ENCODE measurements at places on chromosomes 12 and 14.

GRCh38 chr14:39175445-39176262, 600 bp downstream of the PNN start:
- DNase-seq = no peak

DNA sequence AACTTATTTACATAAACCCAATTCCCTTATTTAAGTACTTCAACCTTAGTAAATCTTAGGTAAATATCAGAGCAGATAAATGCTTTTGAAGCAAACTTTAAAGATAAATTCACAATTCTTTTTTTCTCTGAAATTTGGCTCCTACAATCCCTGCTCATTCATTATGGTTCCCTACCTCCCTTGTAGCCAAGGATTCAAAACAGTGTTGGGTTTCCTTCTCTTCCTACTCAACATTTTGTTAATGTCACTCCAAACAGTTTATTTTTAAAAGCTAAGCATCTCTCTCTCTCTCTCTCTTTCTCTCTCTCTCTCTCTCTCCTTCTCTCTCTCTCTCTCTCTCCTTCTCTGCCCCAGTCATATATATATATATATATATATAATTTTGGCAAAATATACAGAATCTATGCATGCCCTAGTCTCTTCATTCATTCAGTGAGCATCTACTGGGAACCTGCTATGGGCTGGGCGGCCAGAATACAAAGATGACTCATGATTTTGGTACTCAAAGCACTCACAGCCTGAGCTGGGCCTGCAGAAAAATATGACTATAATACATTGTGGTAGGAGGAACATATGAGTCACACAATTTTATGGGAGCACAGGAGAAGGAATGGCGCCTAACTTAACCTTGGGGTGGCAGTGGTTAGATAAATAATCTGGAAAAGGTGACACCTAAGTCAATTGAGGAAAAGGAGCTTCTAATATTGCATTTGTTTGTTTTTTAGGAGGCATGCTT, 123.7 kb upstream of the DHRS4 start:
- DNase-seq = no peak

GRCh38 chr14:95206534-95206933, 49.2 kb upstream of the DICER1 start:
- no peak for DNase-seq

DNA sequence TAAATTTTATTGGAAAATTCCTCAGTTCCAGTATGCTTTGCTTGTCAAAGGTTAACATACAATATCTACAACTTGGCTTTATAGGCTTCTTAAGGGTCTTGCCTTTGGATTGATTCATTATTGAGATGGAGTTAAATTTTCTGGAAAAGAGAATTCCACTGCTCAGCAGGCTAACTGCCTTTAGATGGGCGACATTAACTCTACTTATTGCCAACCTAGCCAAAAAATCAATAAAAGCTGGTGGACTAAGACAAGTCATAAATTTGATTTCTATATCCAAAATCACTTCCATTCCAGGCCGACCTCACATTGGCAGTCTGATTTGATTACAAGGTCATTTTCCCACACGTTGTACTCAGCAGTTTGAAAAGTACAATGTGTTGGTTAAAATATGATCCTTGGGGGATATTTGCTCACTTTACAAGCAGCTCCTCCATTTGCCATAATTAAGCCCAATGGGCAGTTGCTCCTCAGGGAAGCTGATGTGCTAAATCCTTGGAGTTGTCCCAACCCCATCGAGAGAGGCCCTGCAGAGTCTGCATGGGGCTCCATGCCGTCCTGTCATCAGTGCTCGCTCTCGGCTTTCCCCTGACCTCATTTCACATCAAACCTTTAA, 36.1 kb upstream of the CRY1 start:
- DNase-seq = no peak

- DNase-seq = no peak
Measured at GRCh38 chr12:127787544-127787943, 479.4 kb upstream of the TMEM132C start.

- no peak for DNase-seq
Measured at GRCh38 chr12:124480469-124481256, 86.7 kb downstream of the NCOR2 start.

DNA sequence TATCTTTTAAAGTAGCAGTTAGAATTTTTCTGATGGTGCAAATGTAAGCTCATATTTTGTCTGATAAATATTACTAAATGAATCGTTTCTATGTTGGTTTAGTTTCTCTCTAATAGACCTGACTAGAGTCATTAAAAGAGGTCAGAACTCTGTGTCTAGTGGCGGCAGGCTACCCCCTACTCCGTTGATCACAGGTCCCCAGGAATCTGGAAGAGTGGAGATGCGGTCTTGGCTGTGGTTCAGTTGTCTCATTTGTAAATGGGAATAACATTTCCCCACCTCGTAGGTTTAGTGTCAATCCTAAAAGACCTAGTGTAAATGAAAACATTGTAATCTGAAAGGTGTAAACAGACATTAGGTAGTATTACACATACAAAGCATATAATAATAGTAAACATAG, 4.7 kb upstream of the FOXJ2 start:
- no peak for DNase-seq

- DNase-seq = peak; percentile 13
Measured at GRCh38 chr12:117968826-117969659, at the start of gene KSR2. Gene KSR2 (minus strand): TSS chr12:117968990. CDS start chr12:117968255, 735 bp downstream.

DNA sequence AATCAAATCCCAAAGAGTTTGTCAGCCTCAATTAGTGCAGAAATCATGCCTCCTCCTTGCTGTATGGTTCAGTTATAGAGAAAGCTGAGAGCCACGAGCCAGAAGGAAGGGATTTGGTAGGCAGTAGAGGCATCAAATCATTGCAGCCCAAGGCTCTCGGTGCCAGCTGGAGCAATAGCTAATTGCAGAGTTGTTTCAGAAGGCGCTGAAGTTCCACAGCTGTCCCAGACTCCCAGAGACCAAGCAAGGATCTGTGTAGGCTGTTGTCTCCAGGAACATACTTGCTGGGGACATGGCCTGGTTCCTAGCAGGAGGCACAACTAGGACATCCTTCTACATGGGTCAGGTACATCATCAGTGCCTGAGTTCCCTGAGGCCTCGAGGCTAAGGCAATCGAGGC, 80.4 kb upstream of the WSCD2 start:
- DNase-seq = no peak

DNA sequence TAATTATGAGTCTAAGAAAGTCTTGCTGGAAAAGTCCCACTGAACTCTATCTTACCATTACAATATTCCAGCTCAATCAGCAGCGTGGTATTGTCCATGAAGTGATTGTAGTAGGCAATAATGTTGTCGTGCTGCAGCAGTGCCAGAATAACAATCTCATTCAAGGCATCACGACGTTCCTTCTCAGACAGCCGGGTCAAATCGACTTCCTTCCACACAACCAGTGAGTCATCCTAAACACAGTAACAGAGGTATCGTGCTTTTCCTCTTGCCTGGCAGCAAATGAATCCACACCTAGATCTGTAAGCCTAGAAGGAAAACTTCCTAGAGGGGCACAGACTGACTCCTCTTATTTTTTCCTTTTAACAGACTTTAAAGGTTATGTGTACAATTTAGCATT, 2.9 kb downstream of the NEK9 start:
- no peak for DNase-seq

DNA sequence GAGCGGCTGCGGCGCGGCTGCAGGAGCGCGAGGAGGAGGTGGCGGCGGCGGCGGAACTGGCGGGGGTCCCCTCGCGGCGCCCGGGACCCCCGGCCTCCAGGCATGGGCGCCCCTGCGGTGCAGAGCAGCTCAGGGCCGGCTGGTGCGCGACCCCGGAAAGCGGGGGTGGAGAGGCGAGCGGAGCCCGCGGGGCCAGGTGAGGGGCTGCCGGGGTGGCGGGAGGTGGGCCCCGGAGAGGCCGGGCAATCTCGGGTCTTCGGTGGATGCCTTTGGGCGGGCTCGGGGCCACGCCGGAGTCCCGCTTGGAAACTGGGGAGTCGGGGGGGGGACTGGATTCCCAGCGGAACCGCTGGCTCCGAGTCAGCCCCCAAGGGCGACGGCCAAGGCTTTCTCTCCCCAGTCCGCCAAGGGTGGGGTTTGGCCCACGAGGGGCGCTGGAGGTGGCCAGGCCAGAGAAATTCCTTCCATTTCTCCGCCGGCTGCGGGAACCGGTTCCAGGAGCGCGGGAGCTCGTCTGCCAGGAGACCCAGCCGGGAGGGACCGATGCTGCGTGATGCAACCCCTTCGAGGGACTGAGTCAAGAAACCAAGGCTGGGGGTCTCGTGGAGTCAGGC, 13.9 kb upstream of the NR4A1 start:
- DNase-seq = no peak

DNA sequence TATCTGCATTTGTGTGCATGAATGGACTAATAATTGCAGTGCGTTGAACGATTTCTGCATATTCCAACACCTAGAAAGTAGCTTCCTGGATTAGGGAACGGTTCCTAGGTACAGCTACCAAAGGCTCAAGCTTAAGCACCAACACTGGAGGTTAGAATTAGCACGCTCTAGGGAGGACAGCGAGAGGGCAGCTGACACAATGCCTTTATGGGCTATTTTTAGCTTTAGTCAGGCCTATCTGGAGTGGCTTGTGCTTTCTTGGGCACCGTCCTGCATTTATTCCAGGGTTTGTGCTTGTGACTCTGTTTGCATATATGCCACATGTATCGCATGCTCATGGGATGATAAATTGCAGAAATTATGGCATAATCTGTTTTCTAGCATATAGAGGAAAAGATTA, 13.7 kb downstream of the ETV6 start:
- DNase-seq = no peak

DNA sequence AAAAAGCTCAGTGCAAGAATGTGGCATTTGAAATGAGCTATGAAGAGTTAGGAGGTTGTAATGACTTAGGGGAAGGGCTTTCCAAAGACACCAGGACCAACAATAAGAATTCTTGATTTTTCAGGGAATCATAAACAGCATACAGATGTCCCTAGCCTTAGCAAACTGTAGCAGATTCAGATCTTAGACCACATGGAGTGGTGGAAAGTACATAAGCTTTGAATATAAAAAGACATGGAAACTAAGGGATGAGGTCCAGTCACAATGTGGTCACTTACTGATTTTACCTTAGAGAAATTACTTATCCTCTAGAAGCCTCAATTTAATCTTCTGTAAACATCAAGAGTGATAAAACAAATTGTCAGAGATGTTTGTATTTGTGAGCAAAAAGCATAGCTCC, 186.6 kb downstream of the DUSP6 start:
- no peak for DNase-seq

- no peak for DNase-seq
Measured at GRCh38 chr12:64757771-64758170, 1.4 kb downstream of the GNS start.

DNA sequence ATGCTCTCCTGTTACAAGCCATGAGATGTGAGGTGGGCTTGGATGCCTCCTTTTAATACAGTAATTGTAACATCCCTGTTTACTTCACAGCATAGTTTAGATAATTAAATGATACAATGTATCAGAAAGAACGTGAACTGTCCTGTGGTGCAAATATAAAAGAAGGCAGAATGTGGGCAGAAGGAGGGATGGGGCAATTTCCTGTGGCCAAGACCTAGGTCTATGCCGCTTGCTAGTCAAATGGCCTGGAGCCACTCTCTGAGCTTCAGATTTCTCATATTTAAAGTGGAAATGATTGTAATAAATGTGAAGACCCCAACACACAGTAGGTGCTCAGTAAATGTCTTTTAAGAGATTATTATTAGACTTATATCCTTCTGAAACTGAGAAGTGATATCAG, 24.0 kb upstream of the EVL start:
- DNase-seq = no peak

- DNase-seq = no peak
Measured at GRCh38 chr14:99789581-99789980, 3.6 kb upstream of the EML1 start.

- no peak for DNase-seq
Measured at GRCh38 chr12:10672231-10672868, 1.5 kb downstream of the STYK1 start.

DNA sequence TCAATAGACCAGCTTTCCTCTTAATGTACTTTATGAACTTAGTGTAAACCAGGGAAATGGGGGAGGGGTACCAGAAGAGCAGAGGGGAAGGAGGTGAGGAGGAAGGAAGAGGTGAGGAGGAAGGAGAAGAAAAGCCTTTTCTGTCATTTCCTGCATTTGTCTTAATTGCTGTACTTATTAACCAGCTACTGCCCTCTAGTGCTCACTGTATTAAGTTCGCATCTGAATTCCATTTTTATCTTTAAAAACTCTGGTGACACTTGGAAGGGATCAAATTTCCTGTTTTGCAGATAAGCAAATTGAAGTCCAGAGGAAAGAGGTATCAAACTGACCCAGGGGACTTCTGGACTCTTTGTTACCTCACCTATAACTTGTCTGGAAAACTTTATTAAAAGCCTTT, 22.2 kb downstream of the MANSC1 start:
- peak; percentile 38 for DNase-seq

Measured in NCI-H1436 treated with DMSO at 0.1 percent for 48 hours (cell line).